ENCODE measurements at places on chromosomes 16 and 17.

GRCh38 chr16:86505185-86505898 is 5.0 kb upstream of the FOXF1 start:
- DNase-seq: no peak

DNA sequence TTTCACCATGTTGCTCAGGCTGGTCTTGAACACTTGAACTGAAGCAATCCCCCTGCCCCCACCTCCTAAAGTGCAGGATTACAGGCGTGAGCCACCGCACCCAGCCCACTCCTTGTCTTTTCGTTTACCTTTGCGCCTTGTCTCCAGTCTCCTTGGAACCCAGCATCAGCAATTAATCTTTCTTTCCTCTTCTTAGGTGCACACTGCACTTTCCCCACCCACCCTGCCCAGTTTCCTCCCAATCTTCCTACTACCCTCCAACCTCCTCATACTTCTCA is 1.5 kb upstream of the CLDN7 start:
- no peak for DNase-seq

DNA sequence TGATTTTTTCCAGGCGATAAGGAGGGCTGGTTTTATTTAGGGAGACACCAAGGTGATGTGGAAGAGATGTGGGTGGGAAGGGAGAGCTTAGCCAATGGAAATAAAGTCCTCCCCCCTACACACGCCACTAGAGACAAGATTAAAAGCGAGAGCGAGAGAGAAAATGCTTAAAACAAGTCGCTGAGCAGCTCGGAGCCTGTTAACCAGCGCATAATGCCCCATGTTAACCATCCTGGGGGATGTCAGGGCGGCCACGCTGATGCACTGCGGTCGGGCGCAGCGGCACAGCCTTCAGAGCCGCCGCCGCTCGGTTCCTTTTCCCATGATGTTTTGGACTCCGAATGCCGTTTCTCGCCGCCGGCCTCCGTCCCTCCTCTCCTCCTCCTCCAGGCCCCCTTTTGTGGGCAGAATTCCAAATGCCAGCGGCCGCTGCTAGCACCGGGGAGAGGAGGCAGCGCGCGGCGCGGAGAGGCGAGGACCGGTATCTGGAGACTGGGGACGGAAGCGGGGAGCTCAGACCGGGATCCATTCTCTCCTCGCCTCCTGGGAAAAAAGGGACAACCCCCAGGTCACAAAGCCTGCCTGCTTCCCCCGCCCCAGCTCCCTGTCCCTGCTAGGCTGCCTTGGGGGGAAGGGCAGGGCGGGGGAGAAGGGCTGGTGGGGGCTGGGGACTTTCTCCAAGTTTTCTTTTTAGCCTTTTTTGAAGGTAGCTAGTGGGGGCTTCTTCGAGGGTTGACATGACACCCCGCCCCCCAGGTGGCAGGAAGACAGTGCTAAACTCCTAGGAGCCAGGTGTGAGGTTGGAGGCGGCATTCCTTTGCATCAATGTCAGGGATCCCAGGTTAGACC is 98.1 kb upstream of the CCL2 start:
- no peak for DNase-seq

- DNase-seq: no peak
Measured at GRCh38 chr16:55479430-55480140, 587 bp downstream of the MMP2 start.

GRCh38 chr17:1192911-1193699 is 13.3 kb upstream of the ABR start:
- no peak for DNase-seq

GRCh38 chr16:3243882-3244281 is 8.9 kb upstream of the ZNF200 start:
- DNase-seq: no peak

GRCh38 chr16:21075252-21075651 is 75.4 kb downstream of the DNAH3 start:
- DNase-seq: no peak

GRCh38 chr16:66996324-66996982 is 8.1 kb downstream of the CES4A start:
- DNase-seq: no peak

- no peak for DNase-seq
Measured at GRCh38 chr17:65121368-65121767, 15.8 kb upstream of the RGS9 start.

- no peak for DNase-seq
Measured at GRCh38 chr17:37116671-37117185, 168.0 kb downstream of the AATF start.

- no peak for DNase-seq
Measured at GRCh38 chr16:88804173-88804551, 573 bp downstream of the CDT1 start.

- DNase-seq: no peak
Measured at GRCh38 chr16:75378616-75379015, 54.7 kb downstream of the CFDP1 start.

- DNase-seq: no peak
Measured at GRCh38 chr17:17055286-17056155, 13.3 kb downstream of the MPRIP start.

- peak; percentile 10 for DNase-seq
Measured at GRCh38 chr16:28155293-28155692, 56.5 kb downstream of the XPO6 start.

DNA sequence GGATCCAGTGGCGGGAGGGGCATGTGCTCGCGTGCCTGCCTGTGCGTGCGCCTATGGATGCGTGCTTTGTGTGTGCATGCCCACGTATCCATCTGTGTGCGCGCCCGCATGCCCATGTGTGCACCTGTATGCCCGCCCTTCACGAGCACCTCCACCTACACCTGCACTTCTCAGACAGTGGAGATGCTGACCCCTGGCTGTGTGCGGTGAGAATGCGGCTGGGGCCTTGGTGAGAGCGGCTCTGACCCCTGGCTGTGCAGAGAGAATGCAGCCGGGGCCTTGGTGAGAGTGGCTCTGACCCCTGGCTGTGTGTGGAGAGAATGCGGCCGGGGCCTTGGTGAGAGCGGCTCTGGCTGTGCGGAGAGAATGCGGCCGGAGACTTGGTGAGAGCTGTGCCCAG is 33.9 kb downstream of the AXIN1 start:
- DNase-seq: no peak

- DNase-seq: no peak
Measured at GRCh38 chr17:82338858-82339633, 5.5 kb upstream of the SECTM1 start.

- no peak for DNase-seq
Measured at GRCh38 chr17:40963838-40964237, 2.9 kb downstream of the KRT39 start.

- DNase-seq: no peak
Measured at GRCh38 chr17:50129728-50130558, at the start of gene SAMD14. TSS of gene SAMD14 (minus strand) at chr17:50130160. CDS start at chr17:50124959, 5,201 bp downstream.

DNA sequence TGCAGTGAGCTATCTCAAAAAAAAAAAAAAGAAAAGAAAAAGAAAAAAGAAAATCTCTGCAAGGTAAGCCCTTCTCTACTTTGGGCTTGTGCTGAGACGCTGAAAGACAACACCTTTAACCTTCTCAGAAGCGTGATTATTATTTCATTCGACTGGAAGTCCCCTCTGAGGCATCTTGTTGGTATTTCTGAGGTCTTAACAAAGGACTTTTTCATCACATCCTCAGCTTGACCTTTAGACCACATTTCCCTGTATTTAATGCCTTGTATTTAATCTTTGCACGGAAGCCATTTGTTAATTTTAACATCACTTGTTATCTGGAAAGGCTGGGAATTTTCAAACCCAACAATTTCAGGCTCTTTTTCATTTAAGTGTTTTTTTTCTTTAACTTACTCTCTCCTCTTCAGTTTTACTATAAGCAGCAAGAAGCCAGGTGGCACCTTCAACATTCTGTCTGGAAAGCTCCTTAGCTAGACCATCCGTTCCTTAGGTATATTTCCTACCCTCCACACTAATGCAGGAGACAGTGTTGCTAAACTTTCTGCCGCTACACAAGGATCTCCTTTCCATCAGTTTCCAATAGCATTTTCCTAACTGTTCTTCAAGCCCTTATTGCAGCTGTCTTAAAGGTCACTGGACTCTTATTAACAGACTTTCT is 10.3 kb downstream of the KCTD13 start:
- DNase-seq: no peak

DNA sequence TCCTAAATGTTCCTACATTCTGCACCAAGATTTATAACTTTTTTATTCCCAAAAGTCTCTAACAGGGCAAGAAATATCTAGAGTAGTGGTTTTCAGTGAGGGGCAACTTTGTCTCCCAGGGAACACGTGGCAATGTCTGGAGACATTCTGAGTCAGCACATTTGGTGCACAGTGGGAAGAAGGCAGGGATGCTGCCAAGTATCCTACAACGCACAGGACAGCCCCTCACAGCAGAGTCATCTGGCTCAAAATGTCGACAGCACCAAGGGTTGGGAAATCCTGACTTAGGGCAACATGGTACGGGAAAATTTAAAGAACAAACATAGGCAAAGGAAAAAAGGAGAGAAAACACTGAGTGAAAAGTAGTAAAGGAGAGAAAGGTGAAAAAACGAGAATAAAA is 61.8 kb downstream of the SMG6 start:
- DNase-seq: no peak

DNA sequence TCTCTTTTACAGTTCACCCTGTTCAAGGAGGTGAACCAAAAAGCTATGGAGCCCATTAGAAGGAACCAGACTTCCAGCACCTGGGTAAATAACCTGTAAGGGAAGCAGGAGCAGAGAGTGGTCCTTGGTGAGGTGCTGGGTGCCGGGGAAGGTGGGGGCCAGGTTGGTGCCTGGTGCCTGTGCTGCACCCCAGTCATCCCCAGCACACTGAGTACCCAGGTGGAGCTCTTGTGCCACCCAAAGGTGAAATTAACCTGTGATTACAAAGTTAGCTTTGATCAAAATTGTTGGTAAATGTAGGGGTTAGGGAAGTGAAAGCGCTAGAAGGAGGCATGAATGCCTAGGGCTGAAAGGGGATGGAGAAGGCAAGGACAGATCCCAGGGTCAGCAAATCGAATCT is 58.6 kb downstream of the CDRT4 start:
- no peak for DNase-seq

DNA sequence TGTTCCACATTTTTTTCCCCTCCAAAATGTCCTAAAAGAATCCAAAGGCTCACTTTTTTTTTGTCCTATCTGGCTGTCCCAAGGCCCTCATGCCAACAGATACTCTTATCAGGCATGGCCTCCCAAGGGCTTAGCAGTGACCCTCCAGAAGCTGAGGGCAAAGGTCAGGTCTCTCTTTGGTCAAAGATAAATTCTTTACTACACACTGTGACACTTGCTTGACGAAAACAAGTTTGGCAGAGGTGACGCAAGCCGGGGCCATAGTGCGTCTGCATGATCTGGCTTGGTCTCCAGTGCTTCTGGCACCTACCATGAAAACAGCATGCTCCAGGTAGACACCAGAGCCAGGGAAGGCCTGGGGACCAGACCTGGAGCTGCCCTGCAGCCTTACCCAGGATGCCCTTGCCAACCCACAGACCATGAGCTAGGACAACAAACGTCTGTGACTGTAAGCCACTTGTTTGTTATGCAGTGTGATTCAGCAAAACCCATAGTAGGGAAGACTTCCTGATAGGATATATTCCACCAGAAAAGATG is 48.5 kb upstream of the IRF8 start:
- DNase-seq: no peak

DNA sequence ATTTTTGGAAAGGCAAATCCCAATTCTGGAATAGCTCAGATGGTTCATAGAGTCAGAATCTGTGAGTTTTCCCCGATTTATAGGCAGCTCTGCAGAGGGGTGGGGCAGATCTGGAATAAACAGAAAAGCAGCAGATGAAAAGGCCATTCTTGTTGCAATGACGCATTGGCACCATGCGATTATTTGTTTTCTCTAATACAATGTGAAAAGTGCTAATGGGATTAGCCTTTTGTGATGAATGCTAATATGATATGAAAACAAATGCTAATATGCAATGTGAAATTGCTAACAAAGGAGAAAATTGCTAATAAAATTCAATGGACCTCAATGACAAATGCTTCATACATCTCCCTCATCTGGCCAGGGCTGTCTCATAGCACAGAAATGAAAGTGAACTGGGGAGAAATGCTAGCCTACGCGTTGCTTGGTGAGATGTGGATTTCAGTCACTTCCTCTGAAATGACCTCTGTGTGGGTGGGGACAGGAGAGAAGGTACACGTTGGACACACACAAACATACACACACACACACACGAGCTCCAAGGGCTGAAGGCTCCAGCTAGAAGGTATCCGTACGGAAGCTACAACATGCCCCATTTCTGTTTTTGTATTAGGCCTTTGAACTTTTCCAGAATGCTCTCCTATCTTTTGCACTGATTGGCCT is 394.5 kb downstream of the XYLT1 start:
- no peak for DNase-seq

GRCh38 chr17:66964930-66965800 is 658 bp downstream of the CACNG4 start:
- DNase-seq: no peak

DNA sequence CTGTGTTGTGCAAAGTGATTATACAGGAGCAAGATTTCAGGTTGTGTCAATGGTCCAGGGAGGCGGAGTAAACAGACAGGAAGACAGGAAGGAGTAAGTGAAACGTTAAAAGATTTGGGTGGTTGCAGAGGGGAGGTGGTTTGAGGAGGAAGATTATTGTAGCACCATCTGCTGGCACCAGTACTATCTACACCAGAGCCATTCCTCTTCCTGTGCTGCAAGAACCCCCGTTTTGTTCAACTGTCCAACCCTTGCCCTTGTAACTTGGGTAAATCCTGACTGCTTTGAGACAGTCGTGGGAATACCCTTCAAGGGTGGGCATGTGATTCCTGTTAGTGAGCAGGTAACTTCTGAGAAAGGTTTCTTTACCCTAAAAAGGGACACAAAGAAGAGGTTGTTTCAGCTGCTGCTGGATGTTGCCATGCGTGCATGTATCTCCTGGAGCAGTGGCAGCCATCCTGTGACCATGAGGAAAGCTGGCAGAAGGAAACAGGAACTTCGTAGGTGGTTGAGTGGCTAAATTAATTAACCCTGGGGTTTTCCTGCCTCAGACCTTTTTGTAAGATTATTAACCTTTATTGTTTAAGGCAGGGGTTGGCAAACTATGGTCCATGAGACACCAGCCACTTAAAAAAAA is 124.1 kb downstream of the PRKCA start:
- DNase-seq: no peak

- no peak for DNase-seq
Measured at GRCh38 chr17:7748076-7748775, 30.7 kb downstream of the DNAH2 start.

DNA sequence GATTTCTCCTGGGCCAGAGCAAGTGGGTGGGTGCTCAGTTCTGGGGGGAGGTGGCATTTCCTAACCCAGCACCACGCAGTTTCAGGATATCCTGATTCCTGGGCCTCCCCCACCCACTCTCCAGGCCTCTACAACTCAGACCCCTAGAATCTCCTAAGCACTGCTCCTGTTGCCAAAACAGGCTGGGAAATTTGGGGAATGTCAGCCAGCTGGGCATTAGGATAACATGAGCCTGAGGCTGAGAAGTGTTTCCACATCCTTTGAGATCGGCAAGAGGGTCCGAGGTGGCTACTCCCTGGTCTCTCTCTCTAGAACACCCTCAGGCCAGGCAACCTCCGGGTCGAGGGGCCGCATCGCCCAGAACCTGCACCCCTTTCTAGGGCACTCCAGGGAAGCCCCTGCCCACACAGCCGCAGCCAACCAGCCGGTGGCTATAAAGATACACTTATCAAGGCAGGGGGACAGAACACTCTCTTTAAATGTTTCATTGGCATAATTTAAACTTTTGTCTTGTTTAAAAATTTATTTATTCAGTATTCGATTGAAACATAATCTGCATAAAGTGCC is 23.6 kb downstream of the TBC1D16 start:
- DNase-seq: no peak
